ENCODE measurements at places on chromosomes 12 and 14. TPM values are rescaled to one million over a fixed set of nuclear protein-coding genes. Genes with fewer than 3 reads are reported as not detected.

DNA sequence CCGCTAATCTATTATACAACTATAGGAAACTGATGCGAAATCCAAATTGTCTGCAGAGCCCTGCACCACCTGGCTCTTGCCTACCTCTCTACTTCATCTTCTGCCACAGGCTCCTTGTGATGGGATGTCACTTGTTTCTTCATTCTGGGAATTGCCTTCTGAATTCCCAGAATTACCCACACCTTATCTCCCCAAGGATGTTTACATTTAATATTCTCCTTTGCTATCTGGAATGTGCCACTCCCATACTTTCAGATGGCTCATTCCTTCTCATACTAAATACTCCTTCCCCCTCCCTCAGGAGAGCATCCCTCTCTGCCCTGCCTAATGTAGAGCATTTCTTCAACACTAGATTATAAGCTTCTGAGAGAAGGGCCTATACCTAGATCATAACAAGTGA is 573.1 kb downstream of the GALC start:
- no peak for DNase-seq

GRCh38 chr12:724194-724855 is 28.1 kb upstream of the WNK1 start:
- no peak for DNase-seq

Gene NKX2-8
- total RNA-seq: not detected

DNA sequence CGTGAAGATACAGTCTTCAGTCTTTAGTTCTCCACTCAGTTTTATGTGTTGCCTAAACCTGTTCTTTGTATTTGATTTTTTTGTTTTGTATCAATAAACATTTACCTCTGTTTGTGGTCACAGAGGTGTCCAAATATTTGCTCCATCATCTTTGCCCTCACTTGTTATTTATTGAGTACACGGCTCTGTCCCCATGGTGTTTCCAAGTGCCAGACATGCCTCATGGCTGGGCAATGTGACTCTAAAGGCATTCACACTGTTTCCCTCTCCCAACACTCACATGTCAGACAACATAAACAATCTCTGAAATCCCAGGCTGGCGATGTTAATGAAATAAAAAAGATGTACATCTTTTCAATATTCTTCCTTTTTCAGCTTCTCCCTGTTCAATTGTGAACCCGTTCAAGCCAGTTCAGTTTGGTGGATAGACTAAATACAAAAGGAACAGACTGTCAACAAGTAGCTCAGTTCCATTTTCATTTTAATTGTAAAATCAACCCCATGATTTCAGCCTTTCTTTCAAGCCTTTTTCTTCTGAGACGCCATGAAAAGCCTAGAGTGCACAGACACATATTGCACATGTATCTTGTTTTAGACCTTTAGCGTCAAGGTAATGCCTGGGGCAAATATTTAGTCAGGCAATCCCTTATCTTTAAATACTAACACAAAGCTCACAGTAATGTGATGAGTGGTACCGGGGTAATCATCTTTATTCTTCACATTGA is 680.7 kb downstream of the GALC start:
- no peak for DNase-seq

- no peak for DNase-seq
Observed at GRCh38 chr12:22254478-22254877, 80.0 kb downstream of the ST8SIA1 start.

Gene RAB5B
- 39.2 TPM for total RNA-seq

Gene CBLN3
- 5.3 TPM for total RNA-seq

Gene CLEC4A
- 3.7 TPM for total RNA-seq

Gene PXMP2
- 22.2 TPM for total RNA-seq

GRCh38 chr12:57744194-57744776 is 554 bp upstream of the TSPAN31 start:
- peak; percentile 86 for DNase-seq

- DNase-seq: no peak
Observed at GRCh38 chr12:17381211-17381610, 708.8 kb downstream of the RERGL start.

GRCh38 chr12:10967409-10967808 is 19.3 kb downstream of the TAS2R50 start:
- DNase-seq: no peak

- no peak for DNase-seq
Observed at GRCh38 chr14:45679853-45680252, 426.9 kb upstream of the MIS18BP1 start.

Gene CEP170B
- total RNA-seq: 3.4 TPM

Gene INHBC
- not detected for total RNA-seq

DNA sequence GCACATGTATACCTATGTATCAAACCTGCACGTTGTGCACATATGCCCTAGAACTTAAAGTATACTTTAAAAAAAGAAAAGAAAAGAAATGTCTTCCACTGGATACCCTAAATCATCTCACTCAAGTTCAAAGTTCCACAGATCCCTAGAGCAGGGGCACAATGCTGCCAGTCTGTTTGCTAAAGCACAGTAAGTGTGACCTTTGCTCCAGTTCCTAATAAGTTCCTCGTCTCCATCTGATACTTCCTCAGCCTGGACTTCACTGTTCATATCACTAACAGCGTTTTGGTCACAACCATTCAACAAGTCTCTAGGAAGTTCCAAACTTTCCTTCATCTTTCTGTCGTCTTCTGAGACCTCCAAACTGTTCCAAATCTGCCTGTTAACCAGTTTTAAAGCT is 118.3 kb downstream of the BMP4 start:
- no peak for DNase-seq

GRCh38 chr14:59086241-59086882 is 102.1 kb upstream of the DAAM1 start:
- no peak for DNase-seq

DNA sequence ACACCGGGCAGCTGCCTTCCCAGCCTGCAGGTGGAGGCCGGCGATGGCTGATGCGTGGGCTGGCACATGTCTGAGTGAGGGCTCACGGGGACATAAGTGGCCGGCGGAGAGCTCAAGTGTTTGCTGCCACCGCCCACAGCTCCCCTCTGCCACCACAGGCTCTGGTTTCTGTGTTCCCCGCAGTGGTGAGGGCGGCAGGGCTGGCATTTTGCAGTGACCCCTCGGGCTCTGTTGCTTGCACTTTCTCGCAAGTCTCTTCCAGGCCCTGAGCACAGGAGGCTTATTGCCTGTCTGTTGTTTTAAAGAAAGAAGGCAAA is 271.0 kb upstream of the RTL1 start:
- DNase-seq: peak; percentile 31

DNA sequence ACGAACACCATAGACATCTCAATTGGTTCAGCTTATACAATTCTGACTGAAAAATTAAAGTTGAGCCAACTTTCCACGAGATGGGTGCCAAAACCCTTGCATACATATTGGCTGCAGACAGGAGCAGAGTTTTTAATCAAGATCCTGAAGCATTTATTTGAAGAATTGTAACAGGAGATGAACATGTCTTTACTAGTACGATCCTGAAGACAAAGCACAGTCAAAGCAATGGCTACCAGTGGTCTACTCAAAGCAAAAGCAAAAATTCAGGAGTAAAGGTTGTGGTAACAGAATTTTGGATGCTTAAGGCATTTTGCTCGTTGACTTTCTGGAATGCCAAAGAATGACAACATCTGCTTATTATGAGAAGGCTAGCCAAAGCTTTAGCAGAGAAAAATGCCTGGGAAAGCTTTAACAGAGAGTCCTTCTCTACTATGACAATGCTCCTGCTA is 20.7 kb downstream of the ZDHHC17 start:
- DNase-seq: no peak

DNA sequence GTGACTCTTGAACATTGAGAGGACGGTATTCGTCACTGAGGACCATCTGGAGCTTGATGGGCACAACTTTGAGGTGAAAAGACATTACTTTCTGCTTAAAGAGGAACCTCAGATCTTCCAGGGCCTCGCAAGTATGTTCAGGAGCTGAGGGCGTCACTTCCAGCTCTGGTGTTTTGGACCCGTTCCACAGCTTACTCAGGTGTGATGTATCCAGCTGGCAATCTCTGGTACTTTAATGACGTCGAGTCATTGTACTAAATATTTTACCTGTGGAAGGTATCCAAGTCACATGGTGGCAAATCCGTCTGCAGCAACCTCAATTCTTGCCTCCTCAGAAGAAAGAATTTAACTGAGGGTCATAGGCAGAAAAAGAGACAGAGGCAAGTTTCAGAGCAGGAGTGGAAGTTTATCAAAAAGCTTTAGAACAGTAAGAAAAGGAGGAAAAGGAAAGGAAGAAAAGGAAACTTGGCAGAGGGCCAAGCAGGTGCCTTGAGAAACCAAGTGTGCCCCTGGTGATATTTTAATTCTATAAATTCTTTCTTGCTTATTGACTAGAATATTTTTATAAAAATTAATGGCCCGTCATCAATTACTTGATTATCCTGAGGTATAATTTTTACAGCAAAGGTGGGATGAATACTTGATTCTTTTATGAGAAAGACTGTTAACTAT is 250.6 kb downstream of the AEBP2 start:
- no peak for DNase-seq

Gene BEST3
- total RNA-seq: not detected

DNA sequence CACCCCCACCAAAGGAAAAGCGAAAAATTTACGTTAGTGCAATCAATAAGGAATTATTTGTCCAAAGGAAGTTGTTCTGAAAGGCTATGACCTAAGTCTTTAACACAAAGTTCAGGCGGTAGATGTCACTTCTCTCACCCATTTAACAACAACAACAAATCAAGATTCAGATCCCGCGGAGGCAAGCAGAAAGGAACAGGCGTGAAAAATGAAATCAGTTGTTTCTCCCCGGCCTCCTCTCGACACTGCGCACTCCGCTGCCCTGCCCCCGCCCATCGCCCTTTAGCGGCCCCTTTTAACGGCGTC is 1.4 kb downstream of the DENND5B start:
- no peak for DNase-seq

DNA sequence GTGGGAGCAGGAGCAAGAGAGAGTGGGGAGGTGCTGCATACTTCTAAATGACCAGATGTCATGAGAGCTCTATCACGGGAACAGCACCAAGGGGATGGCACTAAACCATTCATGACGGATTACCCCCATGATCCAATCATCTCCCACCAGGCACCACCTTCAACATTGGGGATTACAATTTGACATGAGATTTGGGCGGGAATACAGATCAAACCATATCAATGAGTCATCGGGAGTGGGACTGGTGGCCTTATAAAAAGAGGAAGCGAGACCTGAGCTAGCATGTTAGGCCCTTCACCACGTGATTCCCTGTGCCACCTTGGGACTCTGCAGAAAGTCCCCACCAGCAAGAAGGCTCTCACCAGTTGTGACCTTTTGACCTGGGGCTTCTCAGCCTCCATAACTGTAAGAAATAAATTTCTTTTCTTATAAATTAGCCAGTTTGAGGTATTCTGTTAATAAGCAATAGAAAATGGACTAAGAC is 28.7 kb downstream of the COX8C start:
- DNase-seq: no peak

Gene STAT6
- total RNA-seq: 158 TPM

- DNase-seq: no peak
Observed at GRCh38 chr14:39318574-39318973, 84.9 kb downstream of the MIA2 start.

GRCh38 chr14:53375599-53375998 is 222.5 kb upstream of the DDHD1 start:
- no peak for DNase-seq

Gene KLRC3
- total RNA-seq: 9.6 TPM

Gene CAPZA3
- not detected for total RNA-seq
